SK-N-SH treated with all-trans-retinoic acid at 6 μM for 48 hours (cell line): ENCODE measurements at places on chromosomes 4 and X.

GRCh38 chr4:76830964-76831703 is 66.8 kb downstream of the SOWAHB start:
- ATAC-seq, result peak; percentile 84

GRCh38 chr4:140061659-140062289 is 92.2 kb downstream of the MAML3 start:
- ATAC-seq, result no peak

DNA sequence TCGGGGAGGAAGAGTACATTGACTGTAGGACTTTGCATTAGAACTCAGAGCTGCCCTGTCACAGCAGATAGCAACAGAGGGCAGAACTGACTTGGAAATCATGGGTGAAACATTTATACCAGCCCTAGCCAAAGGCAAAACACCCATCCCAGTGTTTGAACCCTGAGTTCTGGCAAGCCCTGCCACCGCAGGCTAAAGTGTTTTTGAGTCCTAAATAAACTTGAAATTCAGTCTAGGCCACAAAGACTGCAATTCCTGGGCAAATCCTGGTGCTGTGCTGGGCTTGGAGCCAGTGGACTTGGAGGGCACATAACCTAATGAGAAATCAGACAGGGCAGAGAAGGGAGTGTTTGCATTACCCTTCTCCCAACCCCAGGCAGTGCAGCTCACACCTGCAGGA is 1015.7 kb downstream of the FSTL5 start:
- ATAC-seq, result no peak

GRCh38 chr4:80286451-80286850 is 20.0 kb downstream of the FGF5 start:
- no peak; the same call in 2 of the 3 replicates for ATAC-seq

DNA sequence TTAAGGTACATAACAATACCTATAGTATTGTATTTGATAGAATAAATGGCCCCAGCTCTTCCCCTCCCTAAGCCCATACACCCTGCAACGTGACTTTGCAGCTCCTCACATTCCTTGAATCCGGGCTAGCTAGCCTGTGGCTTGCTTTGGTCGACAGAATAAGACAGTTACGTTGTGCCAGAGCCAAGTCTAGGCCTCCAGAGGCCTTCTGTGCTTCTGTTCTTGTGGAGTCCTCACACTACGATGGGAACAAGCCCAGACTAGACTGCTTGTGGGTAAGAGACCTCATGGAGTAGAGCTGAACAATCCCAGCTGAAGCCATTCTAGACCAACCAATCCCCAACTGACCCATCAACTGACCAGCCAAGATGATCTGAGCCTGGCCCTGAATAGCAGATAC is 102.4 kb upstream of the PLAC1 start:
- ATAC-seq, result no peak; the same call in 1 of the 3 replicates

DNA sequence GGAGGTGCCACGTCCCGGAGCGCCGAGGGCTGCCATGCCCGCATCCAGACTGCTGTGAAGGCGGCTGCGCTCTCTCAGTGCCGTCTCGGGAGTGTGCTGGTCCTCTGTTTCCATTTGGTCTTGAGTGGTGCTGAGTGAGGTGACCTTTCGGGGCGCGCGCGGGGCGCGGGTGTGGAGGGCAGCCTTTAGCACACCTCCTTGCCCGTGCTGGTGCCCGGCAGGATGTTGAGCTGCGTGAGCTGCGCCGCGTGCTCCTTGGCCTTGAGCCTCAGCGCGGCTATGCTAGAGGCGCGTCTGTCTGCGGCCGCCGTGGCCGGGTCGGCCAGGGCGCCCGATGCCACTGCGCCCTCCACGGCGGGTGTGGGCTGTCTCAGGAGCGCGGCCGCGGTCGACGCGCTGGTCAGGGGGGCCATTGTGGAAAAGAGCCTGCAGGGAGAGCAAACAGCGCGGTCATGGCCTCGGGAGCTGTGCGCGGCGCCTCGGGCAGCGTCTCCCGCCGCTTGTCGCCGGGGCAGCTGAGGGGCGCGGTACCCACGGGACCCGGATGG is 11.2 kb downstream of the ARX start:
- ATAC-seq, result no peak

- no peak for ATAC-seq
These were observed 1028.3 kb downstream of the DMD start for GRCh38 chrX:32183066-32183465.

DNA sequence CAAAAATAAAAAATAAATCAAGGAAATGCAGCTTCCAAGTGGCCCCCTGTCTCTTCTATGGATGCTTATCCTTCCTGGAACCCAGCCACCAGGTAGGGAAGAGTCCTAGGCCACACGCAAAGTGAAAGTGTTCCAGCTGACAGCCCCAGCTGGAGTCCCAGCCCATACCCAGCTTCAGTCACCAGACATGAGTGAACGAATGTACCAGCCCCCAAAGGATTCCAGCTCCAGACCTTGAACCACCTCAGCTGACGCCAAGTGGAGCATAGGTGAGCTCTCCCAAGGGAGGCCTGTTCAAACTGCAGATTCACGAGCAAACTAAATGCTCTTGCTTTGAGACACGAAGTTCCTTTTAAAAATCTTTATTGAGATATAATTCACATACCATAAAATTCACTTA is 62.0 kb downstream of the BCOR start:
- ATAC-seq, result no peak

GRCh38 chr4:175070444-175070843 is 152.3 kb downstream of the ADAM29 start:
- no peak for ATAC-seq

GRCh38 chrX:53950130-53950733 is 94.0 kb downstream of the PHF8 start:
- ATAC-seq, result peak; percentile 92

- peak; percentile 89 for ATAC-seq
These were observed 473 bp upstream of the CCNQ start for GRCh38 chrX:153599192-153600031.

GRCh38 chr4:99652596-99653436 is 4.8 kb downstream of the C4orf54 start:
- ATAC-seq, result no peak

DNA sequence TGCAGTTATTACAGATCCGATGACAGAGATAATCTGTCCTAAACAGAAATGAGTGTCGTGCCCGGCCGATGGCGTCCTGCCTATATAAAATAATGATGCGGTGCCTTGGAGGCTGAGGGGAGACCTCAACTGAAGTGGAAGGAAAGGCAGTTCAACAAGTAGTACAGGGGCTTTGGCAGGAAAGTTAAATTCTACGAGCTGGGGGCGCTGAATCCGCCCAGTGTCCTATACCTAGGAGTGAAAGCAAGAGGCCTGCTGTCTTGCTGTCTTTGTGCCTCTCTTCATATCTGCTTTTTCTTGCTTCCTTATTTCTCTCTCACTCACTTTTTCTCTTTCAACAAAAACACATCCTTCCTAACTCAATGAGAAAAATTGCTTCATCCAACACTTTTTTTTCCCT is 82.2 kb upstream of the PRPS2 start:
- no peak for ATAC-seq

DNA sequence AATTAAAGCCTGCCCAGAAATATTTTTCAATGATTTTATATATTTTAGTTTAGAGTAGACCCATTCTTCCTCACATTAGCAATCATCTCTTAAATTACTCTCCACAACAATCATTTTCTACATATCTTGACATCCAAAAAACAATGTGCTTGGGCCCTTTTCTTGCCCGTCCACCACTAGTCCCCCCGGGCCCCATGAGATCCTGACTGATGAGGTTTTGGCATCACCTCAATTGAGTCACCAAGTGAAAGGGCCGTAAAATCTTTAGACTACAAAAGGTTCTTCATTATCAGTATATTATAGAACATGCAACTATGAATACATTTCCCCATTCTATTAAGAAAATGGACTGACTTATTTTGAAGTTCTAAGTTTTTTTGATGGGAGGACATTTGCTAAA is 4.0 kb upstream of the CDKL2 start:
- no peak for ATAC-seq

DNA sequence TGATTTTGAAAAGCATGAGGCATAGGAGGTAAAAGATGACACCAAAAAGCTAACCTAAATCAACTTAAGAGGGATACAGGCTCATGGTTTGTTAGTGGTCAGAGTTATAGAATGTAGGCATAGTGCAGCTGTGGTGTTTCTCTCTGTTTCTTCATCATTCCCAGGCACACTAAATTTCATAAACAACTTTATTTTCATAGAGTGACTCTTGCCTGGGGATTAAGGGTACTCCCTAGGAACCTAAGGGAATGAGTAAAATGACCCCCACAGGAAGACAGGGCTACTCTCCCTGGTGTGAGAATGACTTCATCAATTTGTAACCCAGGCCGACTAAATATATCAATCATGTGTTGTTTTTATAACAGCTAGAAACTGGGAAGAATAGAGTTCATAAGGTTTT is 11.1 kb downstream of the FABP2 start:
- ATAC-seq, result no peak

DNA sequence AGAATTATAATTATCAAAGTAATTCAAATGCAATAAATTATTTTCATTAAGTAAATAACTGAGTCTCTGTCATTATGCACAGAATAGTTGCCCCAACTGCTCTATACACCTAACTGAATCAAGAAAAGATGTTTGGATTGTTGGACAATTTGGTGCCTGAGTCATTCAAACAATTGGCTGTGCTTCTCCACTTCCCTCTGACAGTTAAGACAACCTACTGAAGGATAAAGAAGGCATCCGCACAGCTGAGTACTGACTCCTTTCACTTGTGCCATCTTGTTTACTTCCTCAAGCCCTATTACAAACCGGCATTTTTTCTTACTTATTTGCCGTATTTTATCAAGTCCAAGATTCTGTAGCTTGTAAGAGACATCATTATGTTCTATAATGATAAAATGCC is 110.6 kb upstream of the C1QTNF7 start:
- ATAC-seq, result peak; percentile 58

DNA sequence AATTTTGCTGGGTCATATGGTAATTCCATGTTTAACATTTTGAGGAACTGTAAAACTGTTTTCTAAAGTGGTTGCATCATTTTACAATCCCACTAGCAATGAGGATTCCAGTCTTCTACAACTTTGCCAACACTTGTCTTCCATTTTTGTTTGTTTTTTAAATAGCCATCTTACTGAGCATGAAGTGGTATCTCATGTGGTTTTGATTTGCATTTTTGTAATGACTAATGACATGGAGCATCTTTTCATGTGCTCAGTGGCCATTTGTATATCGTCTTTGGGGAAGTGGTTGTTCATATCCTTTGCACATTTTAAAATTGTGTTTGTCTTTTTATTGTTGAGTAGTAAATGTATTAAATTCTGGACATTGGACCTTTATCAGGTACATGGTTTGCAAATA is 94.7 kb downstream of the TMEM131L start:
- no peak for ATAC-seq

- ATAC-seq, result no peak
These were observed 19.4 kb downstream of the TAPT1 start for GRCh38 chr4:16206848-16207247.

DNA sequence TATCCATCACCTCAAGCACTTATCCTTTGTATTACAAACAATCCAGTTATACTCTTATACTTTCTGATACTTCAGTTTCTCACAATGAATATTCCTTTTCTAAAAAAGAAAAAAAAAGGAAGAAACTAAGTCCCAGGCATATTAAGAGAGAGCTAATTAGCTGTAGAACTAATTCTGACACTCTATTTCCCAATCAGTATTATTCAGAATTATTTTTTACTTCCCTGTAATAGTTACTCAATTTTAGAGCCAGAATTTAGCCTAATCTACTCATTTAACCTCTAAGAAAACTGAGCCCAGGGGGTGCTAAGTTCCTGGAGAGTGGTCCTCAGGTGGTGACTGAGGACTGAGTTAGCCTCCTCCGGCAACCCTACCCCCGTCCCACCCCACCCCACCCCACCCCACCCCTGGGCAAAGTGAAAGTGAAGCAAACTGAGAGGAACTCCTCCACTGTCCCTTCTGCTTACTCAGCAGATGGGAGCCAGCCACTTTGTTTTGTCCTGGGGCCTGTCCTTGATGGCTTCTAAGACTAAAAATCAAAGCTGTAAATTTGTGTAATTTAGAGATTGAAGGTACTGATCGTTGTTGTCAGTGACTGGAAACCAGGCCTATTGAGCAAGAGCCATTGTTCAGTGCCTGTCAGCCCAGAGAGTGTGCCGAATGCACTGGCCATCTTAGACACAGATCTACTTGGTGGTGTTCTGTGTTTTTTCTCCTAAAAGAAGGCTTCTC is 162.1 kb downstream of the CBR4 start:
- peak; percentile 72 for ATAC-seq

GRCh38 chr4:146545102-146545501 is 23.4 kb upstream of the SLC10A7 start:
- peak; percentile 65 for ATAC-seq

GRCh38 chrX:77276742-77277141 is 170.4 kb upstream of the FGF16 start:
- ATAC-seq, result no peak

DNA sequence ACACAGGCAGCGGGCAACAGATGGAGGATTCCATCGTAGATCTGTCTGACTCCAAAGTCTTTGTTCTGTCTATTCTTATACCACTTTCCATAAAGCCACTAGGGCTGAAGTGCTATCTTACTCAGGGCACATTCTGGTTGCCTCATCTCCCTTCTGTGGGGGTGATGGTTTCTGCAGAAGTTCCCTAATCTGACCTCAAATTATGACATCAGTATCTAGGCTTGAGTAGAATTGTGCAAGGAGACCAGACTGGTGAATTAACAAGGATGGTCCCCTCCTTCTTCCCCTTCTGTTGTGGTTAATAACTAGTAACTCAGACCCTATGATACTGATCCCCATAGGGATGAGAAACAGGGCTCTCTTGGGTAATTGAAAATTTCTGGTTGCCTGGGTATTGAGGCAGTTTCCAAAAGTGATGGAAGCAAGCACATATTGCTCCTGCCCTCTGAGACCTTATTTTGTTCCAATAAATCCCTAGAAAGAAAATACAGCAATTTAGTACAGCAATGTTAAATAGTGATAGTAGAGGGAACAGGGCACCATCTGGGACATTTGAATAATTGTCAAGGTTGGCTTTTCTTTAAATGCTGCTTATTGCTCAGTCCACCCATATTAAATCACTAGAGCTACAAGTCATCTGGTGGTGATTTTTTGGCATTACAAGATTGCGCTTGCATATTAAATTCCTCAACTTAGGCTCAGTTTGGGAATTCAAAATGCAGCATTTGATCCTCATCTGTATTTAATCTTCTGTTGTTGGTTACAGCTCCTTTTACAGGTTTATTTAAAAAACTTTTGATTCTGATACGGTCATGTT is 57.3 kb upstream of the AP1S2 start:
- ATAC-seq, result no peak

DNA sequence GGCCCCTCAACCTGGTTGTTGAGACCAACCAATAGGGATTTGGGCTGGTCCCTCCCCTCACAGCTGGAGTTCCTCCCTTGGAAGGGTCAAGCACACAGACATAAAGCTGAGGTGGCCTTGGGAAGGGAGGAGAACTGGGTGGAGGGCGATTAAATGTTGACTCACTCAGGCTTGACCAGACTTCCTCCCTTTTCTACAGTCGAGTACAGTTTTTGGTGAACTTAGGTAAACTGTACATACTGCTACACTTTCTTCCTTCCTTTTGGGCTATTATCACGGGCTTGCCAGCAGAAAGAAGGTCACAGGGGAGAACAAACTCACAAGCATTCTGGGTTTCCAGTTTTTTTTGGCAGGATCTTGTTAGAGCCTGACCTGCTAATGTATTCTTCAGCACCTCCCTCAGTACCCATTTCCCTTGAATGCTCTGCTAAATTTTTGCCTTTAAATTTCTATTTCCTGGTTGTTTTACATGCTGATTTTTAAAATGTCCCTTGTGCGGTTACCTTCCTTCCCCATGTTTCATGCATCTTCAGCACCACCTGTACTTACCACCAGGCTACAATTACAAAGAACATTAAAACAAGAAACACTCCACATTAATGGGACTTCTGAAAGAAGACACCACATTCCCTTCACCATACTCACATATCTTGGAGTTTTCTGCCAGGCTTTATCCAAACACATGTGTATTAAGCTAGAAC is 135.2 kb upstream of the RASGEF1B start:
- no peak for ATAC-seq

- no peak for ATAC-seq
These were observed 164.1 kb downstream of the PPP3CA start for GRCh38 chr4:101183221-101183620.
